Mammary epithelial cell (primary cell): ENCODE measurements at places on chromosomes 1 and 21. TPM values are rescaled to one million over a fixed set of nuclear protein-coding genes. Genes with fewer than 3 reads are reported as not detected.

LRRC39 gene
- polyA plus RNA-seq, result 0.25 TPM

MYOC gene
- not detected for polyA plus RNA-seq

SMIM1 gene
- 0.59 TPM for polyA plus RNA-seq

EPHX1 gene
- polyA plus RNA-seq, result 17.6 TPM

CLCNKB gene
- polyA plus RNA-seq, result 0.02 TPM

TCP10L gene
- 0.11 TPM for polyA plus RNA-seq

EPRS1 gene
- polyA plus RNA-seq, result 53.9 TPM

CHI3L1 gene
- 0.33 TPM for polyA plus RNA-seq

C1orf226 gene
- 0.62 TPM for polyA plus RNA-seq

CHRM3 gene
- polyA plus RNA-seq, result 0.12 TPM
